ENCODE measurements at places on chromosomes 16 and 17. TPM values are rescaled to one million over a fixed set of nuclear protein-coding genes. Genes with fewer than 3 reads are reported as not detected.

ADAMTS18 gene
- not detected for total RNA-seq

PRCD gene
- 0.43 TPM for total RNA-seq

TRIM65 gene
- total RNA-seq = 43.3 TPM

HSD17B1 gene
- total RNA-seq = not detected

CD300LB gene
- not detected for total RNA-seq

FAM20A gene
- 60.0 TPM for total RNA-seq
